ENCODE measurements at places on chromosomes 7 and 10.
A peak's percentile ranks its signal among the peaks of the same experiment; 100 is the strongest.

DNA sequence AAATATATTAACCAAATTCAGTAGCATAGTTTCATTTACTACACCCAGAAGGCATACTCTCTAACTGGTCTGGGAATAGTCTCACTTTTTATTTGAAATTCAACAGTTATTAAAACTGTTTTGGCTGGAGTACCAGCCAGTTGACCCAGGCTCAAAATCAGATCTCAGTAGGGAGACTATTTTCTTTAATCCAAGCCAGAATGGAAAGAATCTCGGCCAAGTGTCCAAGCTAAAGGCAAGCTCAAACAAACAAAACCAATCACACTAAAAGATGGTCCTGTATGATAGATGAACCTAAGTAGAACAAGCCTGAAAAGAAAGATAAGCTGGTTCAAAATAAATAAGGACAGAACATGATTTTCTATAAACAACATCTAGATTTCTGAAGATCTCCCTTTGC lies 259.6 kb upstream of the POM121L12 start:
- DNase-seq, result no peak

GRCh38 chr10:89204621-89205185 lies 2.4 kb downstream of the CH25H start:
- no peak for DNase-seq

DNA sequence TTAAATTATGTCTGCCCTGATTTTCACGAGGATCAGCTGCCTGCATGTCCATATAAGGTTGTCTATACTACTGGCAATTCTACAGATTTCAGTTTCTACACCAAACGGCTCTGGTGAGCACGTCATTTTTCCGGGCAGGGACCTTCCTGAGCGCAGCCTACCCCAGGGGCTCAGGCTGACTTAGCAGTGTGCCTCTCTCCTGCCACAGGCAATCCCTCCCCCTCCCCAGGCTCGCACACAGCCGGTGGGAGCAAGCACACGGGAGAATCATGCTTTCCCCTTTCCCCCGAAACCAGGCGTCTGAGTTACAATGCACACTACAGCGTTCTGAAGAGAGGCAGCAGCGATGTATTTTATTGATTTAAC lies 1.7 kb downstream of the KLF6 start:
- DNase-seq, result peak; percentile 61

GRCh38 chr7:66313886-66314568 lies 108.9 kb downstream of the TPST1 start:
- DNase-seq, result no peak

- no peak for DNase-seq
Observed at GRCh38 chr7:54439391-54439790, 102.8 kb upstream of the VSTM2A start.

- no peak for DNase-seq
Observed at GRCh38 chr7:50560865-50561351, 4.3 kb downstream of the DDC start.

- DNase-seq, result no peak
Observed at GRCh38 chr7:118094044-118094443, 89.9 kb upstream of the LSM8 start.

Data from kidney tubule cell (primary cell).